ENCODE measurements at places on chromosomes 2 and 18.

GRCh38 chr18:35835833-35836232, 136.6 kb upstream of the RMP24 start:
- DNase-seq: no peak

- no peak for DNase-seq
Measured at GRCh38 chr2:177078855-177079254, 133.7 kb upstream of the HNRNPA3 start.

- no peak for DNase-seq
Measured at GRCh38 chr2:156892467-156893281, 364.8 kb upstream of the GALNT5 start.

DNA sequence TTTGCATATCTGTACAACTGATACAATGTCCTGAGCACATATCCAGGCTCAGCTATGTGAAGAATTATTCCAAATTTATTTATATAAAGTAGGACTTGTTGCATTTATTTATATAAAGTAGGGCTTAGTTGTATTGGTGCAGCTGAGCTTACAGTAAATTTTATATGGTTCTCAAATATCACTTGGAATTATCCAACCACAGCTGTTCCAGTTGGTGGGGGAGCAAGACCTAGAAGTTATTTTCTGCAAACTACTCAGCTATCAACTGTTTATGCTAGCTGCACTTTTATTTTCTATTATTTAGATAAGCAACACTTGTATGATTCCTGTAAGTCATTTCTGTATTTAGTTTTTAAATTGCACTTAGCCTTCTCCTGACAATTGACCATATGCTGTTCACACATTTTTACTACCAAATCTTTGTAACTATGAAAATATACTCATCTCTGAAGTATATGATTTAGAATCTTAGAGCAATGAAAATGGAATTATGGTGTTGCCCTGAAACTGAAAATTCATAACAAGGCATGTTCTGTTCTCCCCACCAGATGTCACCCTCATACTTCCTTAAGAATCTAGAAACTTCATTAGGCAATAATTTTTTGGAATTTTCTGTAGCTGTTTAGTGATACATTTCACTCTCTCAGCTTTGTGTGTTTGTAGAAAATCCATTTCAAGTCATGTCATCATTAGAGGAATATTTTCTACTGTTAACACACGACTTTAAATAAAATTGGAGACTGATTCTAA, 157.0 kb upstream of the CBLN2 start:
- DNase-seq: no peak

DNA sequence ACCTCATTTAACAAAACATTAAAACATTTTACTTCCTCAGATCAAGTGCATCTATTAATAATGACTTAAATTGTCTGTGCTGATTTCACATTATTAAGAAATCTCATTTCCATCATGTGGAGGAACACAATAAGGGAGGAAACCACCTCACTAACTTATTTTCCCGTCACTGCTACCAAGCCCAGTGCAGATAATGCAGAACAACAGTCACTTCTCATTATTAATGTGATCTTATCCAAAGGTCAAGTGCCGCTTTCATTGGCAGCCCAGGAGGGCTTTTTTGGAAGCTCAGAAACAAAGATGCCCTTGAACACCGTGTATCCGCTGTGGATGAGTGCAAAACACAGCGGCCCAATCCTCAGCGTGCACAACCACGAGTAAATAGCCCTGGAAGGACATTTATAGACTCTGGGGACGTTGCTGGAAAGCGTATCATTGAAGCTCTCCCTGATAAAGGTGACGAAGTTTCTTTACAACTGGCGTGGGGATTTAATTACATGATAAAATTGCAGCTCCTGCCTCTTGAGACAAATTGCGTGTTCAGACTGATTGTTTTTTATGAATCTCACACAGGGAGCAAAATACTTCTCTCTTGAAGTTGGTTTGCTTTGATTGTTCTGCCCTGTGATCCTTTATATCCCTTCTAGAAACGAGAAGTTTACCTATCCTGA, 13.2 kb downstream of the ASB18 start:
- DNase-seq: no peak

DNA sequence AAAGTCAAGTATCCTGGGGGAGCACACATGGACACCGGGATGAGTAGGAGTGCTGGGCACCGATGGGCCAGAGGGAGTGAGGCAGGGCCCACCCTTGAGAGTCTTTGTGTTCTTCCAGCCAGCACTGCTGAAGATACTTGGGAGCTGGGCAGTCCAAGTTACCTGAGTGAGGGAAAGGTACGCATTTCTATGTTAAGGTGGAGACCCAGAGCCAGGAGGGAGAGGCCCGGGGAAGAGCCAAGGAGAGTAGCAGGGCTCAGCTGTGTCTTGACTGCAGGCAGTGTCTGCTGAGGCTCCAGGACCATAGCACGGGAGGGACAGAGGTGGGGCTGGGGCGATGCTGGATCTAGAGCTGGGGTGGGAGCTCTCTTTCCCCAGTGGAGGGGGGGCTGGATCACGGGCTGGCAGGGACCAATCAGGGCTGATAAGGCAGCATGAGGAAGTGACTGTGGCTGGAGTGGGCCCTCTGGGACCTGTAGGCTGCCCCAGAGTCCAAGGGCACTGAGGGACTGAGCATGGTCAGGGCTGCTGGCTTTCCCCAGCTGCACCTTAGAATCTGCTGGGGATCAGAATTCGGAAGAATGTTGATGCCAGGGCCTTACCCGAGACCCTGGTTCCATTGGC, 289.2 kb downstream of the PHLPP1 start:
- no peak for DNase-seq

DNA sequence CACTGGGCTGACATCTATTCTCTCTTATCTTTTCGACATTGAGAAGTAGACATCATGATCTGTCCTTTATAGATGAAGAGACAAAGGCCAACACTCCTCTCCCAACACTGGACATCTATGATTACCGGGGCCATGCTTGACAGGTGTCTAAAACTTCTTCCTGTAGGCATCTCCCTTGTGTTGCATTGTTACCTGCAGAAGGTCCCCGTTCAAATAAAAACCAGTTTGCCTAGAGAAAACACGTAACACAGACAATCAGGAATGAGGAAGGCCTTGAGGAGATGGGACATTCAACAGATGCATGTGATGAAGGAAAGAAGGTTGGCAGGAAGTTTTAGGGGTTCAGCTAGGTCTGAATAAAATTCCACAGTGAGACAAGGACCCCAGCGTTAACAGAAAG, 70.8 kb upstream of the ST8SIA3 start:
- no peak for DNase-seq

DNA sequence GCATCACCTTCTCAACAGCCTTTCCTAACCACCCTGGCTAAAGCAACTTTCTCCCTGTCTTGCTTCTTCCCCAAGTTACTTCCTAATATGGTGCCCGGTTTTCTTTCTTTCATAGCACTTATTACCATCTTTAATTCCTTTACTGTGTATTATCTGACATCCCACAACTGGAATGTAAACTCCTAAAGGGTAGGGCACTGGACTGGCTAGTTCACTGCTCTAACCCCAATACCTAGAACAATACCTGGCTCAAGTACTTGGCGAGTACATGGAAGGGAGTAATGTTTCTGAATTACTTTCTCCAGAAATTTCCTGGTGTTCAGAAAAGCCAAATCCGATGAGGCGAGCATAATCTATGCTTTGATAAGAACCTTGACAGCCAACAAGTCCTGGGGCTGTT, 22.7 kb upstream of the RNF103 start:
- no peak for DNase-seq

- DNase-seq: no peak
Measured at GRCh38 chr18:11391661-11392060, 217.7 kb upstream of the SLC35G4 start.

- DNase-seq: no peak
Measured at GRCh38 chr2:238240757-238241711, 1.2 kb upstream of the HES6 start.

DNA sequence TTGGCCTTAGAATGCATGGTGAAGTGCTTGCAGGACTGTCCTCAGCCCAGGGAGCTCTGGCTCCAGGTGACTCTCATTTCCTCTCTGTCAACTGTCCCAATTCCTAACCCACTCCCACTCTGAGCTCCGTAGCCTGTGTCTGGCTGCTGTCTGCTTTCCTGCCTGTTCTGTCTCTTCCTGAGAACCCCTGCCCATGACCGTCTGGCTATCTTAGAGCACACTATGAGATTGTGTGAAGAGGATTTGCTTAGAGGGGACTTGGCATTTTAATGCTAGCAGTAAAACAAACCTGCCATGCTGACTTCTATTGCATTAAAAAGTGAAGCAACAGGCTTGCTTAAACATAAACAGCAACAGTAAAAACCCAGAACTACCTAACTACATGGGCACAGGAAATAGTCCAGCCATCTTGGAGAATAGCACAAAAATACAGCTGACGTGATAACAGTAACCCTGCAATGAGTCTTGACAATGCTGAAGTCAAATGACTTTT, 234.7 kb downstream of the PRKCE start:
- no peak for DNase-seq

DNA sequence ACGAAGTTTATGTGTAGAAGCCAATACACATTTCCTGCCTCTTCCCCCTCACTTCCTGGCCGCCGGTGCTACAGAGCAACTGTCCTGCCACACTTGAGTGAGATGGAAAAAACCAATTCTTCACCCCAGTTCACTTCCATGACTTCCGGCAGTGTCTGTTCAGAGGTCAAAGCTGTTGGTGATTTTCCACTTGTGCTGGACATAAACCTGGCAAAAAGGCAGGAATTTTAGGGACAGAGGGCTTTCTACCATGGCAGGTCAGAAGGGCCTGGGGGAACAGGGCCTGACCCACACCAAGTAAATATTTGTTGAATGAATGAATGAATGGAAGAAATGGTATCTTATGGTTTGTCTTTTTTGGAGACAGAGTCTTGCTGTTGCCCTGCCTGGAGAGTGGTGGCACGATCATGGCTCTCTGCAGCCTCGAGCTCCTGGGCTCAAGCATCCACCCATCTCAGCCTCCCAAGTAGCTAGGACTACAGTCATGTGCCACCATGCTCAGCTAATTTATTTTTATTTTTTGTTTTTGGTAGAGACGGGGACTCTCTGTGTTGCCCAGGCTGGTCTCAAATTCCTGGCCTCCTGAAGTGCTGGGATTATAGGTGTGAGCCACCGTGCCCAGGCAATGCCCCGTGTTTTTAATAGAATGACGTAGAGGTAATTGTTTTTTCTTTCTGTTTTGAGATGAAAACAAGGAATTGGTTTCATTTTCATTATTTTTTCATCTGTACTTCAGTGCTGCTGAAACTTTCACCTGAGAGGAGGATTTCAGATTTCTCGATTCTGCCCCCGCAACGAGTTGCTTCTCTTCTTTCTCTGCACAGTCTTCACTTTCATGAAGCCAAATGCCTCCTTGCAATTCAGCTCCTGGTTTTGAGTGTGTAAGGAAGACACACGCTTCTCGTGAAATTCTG, 48.0 kb upstream of the LPIN2 start:
- peak; percentile 81 for DNase-seq

DNA sequence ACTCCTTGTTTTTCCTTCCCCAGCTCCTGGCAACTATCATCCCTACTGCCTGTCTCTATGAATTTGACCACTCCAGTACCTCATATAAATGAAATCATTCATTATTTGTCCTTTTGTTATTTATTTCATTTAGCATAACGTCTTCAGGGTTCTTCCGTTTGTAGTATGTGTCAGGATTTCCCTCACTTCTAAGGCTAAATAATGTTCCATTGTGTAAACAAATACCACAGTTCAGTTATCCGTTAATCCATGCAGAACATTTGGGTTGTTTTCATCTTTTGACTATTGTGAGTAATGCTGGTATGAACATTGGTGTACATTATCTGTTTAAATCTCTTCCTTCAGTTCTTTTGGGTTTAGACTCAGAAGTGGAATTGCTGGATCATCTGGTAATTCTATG, 18.8 kb downstream of the DYNC2LI1 start:
- no peak for DNase-seq
